ENCODE measurements at places on chromosomes 3 and 15. TPM values are rescaled to one million over a fixed set of nuclear protein-coding genes. Genes with fewer than 3 reads are reported as not detected.

GP5 gene
- not detected for total RNA-seq

DNA sequence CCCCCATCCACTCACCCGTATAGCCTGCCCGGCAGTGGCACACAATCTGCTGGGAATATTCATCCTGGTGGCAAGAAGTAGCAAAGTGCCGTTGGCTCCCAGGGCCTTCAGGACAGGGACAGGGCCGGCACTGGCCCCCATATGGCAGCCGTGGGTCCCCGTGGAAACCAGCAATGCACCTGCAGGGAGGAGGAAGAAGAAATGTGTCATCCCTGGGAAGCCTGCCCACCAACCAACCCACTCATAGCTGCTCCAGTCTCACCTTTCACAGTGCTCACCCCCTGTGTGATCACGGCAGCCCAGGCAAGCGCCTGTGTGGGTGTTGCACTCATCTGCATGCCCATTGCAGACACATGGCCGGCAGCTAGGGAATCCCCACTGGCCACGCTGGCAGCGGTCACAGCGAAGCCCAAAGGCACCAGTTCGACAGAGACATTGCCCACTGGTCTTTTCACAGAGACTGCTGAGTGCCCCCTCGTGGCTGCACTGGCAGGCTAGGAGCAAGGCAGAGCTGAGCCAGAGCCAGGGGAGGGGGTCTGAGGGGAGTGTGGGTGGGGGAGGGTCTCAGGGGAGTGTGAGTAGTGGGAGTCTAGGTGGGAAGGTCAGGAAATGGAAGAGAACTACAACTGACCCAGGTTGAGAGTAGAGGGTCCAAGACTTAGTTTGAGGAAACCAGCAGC is 4.5 kb upstream of the USP19 start:
- no peak for DNase-seq

GRCh38 chr15:87579537-87579936 is 677.0 kb downstream of the NTRK3 start:
- DNase-seq: no peak

ZNF662 gene
- total RNA-seq: 0.53 TPM

DNA sequence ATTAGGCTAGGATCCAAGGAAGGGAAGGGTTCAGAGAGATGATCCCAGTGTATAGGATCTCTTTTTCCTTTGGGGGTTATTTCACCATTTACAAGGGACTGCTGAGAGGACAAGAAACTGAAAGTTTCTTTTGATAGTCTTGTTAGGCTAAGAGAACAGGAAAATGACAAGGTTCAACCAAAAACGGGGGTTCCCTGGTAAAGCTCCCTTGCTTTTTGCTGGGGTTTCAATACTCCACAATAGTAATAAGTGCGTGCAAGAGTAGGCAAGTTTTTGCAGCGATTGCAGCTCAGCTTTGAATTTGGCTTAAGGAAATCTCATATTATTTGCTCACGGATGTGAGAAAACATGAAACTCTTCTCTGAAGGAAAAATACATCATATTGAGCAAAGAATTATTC is 18.8 kb upstream of the SUSD5 start:
- no peak for DNase-seq

TMIE gene
- 0.53 TPM for total RNA-seq

DNA sequence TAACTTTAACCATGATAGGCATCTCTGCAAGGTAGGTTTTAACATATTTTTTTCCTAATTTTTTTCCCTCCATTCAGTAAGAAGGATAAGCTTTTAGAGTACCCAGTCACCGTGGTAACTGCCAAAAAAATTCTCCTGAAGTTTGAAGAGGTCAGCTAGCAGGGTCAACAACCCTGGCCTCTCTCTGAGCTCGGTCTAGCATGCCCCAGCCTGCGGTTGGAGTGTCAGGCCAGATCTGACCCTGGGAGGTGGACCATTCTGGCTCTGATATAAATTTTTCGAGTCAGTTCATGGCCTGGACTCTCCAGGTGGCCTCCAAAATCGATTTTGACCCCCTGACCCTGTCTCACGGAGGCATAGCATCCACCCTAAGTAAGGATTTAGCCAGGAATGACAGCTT is 29.7 kb downstream of the SOX2 start:
- no peak for DNase-seq

DNA sequence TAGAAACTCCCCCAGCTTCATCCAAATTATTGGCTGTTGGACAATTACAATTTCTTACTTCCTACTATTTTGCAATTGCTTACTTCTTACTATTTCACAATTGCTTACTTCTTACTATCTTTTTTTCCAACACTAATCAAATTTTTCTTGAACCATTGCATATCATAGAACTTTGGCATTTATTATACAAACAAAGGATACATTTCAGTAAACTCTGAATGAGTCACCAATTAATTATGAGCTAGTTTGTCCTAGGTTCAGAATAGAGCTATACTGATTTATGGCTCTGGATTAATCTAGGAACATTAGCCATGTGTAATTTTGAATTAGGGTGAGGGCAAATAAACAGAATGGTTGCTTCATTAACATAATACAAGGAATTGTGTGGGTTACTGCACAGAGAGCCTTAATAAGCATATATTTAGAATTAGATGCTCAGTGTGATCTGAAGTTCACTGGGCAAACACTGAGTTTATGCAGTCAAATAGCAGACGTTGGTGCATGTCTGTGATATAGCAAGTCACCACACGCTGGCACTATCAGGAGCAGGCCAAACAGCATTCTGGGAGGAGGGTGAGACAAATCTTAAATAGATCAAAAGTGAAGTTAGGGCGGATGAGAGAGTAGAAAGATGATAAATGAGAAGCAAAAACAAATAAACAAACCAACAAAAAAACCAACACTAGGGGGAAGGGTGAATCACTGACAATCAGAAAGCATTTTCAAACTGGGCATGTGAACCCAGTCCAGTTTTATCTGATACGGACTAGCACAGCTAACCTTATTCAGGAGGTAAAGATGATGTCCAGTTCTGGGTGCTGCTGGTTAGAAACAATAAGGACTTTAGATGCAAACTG is 21.5 kb downstream of the GABRR3 start:
- no peak for DNase-seq

CLSTN2 gene
- 80.9 TPM for total RNA-seq

DNA sequence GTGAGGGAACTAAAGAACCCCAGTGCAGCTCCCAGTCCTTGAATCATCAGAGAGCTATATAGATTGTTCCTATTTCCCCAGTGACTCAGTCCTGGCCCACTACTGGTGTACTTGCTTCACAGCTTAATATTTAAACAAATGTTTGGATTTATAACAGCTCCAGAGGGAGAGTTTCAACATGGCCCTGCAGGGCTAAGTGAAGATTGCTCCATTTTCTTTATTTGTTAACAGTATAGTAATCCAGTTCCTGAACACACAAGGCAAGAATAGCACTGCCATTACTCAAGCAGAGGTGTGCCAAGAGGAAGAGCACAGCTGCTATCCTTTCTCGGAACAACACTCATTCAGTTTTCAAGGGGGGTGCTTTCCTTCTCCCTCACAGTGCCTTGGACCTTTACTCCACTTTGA is 6.5 kb downstream of the SQOR start:
- peak; percentile 66 for DNase-seq

GRCh38 chr3:107753976-107754375 is 231.2 kb downstream of the BBX start:
- DNase-seq: no peak

DNA sequence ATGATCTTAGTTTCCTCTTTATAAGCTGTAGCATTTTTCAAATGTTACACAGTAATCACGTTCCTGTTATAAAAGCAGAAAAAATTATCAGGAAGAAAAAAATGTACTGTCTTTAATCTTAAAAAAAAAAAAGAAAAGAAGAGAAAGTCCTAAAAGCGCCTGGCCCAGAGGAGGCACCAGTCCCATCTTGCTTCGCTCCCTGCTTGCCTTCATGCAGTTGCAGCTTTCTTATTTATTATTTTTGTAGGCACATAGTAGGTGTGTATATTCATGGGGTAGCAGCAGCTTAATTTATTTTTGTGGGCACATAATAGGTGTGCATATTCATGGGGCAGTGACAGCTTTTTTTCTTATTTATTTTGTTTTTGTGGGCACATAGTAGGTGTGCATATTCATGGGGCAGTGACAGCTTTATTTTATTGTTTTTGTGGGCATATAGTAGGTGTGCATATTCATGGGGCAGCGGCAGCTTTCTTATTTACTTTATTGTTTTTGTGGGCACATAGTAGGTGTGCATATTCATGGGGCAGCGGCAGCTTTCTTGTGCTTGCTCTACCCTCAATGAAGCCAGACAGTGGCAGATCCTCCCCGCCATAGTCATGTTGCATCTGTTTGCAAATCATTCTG is 5.5 kb upstream of the EHD4 start:
- DNase-seq: no peak

PTPRG gene
- 37.8 TPM for total RNA-seq

DNA sequence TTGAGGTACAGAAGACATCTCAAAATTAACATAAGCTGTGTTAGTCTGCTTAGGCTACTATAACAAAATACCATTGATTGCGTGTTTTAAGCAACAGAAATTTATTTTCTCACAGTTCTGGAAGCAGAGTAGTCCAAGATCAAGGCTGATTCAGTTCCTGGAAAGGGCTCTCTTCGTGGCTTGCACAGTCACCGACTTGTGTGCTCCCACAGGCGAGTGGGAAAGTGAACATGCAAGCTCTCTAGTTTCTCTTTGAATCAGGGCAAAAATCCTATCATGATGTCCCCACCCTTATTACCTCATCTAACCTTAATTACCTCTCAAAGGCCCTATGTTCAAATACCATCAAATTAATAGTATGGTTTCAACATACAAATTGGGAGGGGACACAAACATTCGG is 505.9 kb downstream of the ZIC1 start:
- DNase-seq: peak; percentile 56

SEMA3G gene
- total RNA-seq: 0.26 TPM

DNA sequence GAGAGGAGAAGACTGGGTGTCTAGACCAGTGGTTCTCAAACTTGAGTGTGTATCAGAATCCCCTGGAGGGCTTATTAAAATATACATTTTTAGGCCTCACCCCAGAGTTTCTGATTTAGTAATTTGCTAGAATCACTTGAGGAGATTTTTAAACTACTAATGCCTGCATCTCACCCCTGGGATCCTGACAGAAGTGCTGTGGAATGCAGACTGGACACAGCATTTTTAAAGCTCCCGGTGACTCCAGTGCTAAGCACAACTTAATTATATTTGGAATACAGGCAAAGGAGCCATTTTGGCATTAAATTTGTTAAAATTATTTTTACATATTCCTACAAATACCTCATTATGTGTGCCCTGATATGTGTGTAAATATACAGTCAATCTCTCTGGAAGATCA is 26.7 kb upstream of the COL6A6 start:
- DNase-seq: no peak

DNA sequence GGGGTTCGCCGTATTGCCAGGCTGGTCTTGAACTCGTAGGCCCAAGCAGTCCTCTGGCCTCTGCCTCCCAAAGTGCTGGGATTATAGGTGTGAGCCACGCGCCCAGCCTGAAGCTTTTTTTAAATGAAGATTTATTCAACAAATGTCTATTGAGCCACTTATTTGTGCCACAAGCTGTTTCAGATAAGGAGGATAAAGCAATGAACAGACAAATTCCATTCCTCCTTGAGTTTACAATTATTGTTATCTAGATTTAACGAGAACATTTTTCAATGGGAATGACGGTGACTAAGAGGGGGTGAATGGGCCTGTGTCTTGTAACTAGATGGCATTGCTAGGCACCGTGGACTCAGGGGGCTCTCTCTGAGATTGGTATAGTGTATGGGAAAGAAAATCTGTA is 10.2 kb downstream of the PPARG start:
- DNase-seq: no peak

CISH gene
- total RNA-seq: 0.75 TPM

TGFBR2 gene
- 39.9 TPM for total RNA-seq

THRB gene
- total RNA-seq: 6.8 TPM

- DNase-seq: no peak
These were observed 57.6 kb upstream of the BCL6 start for GRCh38 chr3:187802928-187803259.

DNA sequence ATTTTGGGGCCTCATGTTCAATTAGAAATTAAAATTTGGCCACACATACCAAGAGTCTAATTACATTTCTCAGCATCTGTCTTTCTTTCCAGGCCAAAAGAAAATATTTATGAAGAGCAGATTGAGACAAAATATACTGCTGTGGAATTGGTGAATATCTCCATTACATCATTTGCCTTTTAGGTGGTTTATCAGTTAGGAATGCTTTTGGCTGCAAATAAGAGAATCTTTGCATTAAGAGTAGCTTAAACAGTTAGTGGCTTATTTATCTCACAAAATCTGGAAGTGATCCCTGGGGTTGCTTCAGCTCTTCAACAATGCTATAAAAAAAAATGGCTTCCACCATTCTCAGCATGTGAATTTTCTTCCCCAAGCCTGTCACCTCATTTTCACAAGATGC is 308.7 kb downstream of the MAGI1 start:
- DNase-seq: peak; percentile 70

DNA sequence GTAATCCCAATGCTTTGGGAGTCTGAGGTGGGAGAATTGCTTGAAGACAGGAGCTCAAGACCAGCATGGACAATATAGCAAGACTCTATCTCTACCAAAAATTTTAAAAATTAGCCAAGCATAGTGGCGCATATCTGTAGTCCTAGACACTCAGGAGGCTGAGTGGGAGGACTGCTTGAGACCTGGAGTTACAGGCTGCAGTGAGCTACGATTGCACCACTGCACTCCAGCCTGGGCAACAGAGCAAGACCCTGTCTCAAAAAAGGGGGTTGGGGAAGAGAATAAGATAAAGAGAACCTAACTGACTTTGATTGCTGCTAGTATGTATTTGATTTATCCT is 755 bp downstream of the CD200R1 start:
- DNase-seq: no peak

DNA sequence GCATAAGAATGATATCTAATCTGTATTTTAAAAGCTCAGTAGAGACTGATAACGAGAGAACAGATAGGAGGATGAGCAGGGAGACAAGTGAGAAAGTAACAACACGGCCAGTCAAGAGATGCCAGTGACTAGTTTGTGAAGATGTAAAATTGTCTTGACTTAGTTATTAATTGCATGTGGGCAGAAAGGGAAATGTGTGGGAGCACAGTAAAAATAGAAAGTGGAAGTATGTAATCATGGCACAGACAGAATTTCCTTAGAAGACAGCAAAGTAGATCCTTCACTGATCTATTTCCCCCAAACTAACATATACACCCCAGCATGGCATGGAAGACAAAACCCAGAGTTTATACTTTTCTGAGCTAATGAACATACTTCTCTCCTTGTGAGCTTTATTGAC is 344.5 kb downstream of the FGF12 start:
- no peak for DNase-seq

GRCh38 chr15:31150732-31151231 is 49.3 kb upstream of the TRPM1 start:
- no peak for DNase-seq

GRCh38 chr15:65579762-65580161 is 31.2 kb downstream of the INTS14 start:
- DNase-seq: no peak

DNA sequence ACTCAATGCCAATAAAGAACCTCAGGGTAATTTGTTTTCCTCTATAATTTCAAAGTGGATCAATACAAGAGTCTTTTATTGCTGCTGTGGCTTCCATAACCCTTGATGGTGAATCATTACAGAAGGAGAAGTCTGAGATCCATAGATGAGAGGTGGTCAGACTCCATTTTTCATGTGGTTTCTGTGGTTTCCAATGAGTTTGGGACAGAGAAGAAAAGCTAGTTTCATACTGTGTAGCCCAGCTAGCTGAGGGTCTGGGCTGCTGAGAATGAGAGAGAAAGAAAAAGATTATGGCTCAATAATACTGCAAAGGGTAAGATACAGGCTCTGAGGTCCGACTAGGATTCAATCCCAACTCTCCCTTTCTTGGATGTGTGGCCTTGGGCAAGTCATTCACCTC is 180.6 kb upstream of the LRRN1 start:
- no peak for DNase-seq

PATL2 gene
- 1.2 TPM for total RNA-seq

GRCh38 chr3:189625572-189625971 is 5.6 kb upstream of the TP63 start:
- no peak for DNase-seq
